Tibial nerve (tissue), 4 donors: ENCODE measurements at places on chromosomes 7 and 10. TPM values are rescaled to one million over a fixed set of nuclear protein-coding genes. Genes with fewer than 3 reads are reported as not detected.

DNA sequence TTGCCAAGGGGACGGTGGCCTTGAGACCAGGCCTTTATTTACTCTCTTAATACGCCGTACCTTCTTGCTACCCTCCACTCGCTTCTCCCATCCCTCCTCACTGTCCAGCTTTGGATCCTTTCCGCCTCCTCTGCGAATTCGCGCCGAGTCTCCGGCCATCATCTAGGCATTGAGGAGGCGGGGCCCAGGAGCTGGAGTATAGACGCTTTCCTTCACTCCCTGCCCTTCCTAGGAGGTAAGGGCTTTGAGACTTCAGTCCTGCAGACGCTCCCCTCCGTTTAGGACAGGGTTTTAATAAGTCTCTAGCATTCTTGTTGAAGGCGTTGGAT is 538 bp downstream of the TFAM start:
- DNase-seq, result no peak

DNA sequence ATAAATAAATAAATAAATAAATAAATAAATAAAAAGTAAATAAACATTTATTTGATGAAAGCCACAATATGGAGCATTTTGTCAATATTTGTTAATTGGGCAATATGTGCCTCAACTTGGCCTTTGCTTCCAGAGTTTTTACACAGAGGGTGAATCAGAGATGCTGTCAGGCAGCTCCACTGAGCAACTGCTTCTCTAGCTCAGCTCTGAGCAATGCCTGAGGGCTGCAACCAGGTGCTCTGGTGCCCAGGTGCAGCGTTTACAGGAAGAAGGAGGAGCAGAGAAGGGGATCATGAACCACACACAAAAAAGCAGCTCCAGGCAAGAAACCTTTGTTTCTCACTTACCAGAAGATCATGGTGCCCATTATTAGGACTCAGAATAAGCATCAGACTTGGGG is 876.2 kb upstream of the AUTS2 start:
- no peak for DNase-seq

GRCh38 chr10:49310460-49310859 is 11.5 kb downstream of the C10orf71 start:
- no peak for DNase-seq

DNA sequence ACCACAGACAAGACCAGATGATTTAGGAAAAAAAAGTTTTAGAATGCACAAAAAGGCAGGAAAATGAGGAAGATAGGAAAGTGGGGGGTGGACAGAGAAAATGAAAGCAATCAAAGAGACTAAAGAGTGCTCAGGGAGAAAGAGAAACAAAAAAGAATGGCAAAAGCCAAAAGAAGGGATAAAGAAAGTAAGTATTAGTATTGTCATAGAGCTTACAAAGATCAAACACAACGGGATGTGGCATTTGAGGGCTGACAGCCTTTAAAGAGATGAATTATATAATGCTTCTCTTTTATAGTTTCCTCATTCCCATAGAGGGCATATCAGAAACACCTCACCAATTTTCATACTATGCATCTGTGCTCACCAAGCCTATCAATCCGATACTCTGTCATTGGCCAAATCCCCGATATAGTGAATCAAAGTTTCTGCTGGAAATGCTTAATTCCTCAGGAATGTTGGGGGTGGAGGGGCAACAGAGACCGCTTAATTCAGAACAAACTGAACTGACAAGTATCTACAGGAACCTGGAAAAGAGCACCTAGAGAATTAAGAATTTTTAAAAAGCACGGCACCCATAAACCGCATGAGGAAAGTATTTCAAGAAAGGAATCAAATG is 2.7 kb downstream of the COG5 start:
- DNase-seq, result no peak

DNA sequence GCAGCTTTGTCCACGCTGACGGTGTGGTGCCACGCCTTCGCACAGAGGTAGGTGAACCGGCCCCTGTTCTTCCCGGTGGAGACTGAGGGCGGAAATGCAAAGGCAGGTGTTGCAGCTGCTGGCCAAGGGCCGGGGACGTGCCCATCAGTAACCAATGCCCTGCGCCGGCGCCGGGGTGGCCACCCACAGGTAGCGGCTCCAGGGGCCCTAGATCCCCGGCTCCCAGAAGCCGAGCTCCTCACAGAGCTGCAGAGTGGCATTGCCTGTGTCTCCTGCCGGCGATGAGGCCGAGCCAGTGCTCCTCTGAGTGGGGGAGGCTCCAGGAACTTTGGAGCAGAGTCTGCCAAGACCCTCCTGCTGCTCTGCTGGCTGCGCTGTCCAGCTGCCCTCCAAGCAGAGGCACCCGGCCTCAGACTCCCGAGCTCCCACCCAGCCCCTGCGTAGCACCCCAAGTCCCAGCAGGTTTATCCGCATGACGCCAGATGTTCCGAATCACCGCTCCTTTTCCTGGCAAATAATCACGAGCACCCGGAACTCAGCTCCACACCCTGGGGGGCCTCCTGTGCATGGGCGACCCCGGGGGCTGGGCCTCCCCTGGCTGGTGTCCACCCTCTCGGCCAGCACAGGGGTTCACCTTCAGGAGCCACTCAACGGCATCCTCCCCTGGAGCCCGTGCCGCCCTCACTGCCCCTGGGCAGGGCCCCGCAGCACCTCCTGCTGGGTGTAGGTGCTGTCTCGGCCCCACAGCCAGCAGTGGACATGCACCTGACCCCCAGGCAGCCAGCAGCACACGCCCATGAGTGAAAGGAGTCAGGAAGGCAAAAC is 22.1 kb downstream of the CFAP46 start:
- DNase-seq, result no peak

- no peak for DNase-seq
Observed at GRCh38 chr10:101063050-101063525, 1.3 kb downstream of the KAZALD1 start.

DNA sequence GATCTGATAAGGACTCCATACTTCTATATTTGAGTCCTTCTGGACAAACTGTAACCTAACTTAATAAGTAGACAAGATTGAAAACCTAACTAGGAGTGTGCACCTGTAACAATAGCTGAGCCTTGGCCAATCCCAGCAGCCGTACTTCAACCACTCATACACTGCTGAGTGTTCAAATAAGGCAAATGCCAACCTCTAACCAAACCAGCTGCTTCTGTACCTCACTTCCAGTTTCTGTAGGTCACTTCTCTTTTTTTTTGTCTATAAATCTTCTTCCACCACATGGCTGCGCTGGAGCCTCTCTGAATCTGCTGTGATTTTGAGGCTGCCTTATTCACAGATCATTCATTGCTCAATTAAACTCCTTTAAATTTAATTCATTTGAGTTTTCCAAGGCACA is 753.2 kb downstream of the DNAJB9 start:
- no peak for DNase-seq

DNA sequence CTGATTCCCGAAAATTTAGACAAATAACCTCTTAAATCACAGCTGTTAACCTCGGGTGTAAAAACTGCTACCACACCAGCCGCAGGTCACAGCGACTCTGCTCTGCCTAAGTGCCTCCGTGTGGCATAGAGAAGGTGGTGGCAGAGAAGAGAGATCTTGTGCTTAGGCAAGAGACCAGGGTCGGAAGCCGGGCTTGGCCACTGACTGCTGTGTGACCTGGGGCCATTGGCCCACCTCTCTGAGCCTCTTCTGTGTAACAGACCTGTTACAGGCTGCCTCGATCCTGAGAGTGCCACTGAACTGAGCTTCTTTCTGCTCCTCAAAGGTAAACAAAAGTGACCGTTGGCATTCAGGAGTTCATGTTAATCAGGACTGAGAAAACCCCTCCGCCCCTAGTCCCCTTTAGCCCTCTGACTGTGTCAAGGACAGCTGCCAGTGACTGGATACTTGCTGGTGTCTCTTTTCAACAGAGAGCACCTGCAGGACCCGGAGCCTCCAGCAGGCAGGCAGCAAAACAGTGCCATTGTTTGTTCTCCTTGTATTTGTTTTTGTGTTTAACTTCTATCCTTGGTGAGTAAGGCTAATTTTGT is 36.5 kb downstream of the ZMIZ1 start:
- DNase-seq, result no peak

- no peak for DNase-seq
Observed at GRCh38 chr7:45617166-45617565, 43.0 kb downstream of the ADCY1 start.

- DNase-seq, result no peak
Observed at GRCh38 chr10:21402606-21403083, 122.8 kb downstream of the SKIDA1 start.

DNA sequence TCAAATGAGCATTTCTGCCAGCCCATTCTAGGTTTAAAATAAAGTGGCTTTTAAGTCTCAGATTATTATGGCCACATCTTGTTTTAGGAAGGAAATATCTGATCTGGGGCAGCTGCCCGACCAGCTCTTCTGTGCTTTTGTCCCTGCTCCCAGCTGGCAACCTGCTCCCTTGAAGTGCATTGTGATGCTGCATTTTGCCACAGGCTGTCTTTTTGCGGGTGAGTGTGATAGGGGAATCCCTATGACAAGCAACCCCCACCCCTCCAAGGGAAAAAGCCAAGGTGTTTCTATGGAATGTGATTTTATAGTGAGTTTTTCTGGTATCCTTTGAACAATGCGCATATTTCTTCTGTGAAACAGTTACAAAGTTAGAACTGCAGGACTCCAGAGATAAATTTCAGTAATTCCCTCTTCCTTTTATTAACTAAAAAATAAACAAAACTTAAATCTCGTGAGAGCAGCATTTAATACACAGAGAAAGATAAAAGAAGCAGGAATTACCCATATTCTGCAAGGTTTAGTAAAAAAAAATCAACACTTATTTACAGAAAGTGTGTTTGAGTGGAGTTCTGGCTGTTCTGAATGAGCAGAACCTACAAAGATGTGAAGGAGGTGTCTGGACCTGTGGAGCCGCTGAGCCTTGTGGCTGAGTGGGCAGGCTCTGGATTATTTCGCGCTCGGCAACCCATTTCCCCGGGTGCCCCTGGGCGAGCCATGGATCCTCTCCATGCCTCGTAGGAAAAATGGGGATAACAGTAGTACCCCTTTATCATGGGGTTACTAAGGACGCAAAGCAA is 10.1 kb upstream of the HPS1 start:
- DNase-seq, result no peak

DNA sequence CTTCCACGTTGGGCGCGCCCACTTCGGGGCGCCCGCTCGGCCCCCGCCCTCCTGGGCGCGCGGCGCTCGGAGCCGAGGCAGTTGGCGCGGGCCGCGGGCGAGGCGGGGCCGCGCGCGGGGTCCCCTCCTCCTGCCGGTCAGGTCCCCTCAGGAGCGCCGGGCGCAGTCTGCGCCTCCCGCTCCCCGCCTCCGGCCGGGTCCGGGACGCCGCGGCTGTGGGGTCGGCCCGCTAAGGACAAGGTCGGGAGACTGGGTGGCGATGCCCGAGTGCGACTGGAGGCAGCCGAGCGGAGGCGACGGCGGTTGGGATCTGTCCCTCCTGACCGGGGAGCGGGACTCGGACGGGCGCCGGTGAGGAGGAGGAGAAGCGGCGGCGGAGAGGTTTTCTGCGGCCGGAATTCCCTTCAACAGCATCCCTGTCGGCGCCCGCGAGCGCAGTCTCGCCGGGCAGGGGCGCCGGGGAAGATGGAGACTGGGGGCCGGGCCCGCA is at the start of gene ATRNL1:
Gene ATRNL1 (plus strand): TSS at position 80 of the 490 bp plus-strand sequence. CDS start 386 bp downstream, at position 466.
- no peak for DNase-seq

GRCh38 chr10:112956631-112957350 is 6.7 kb downstream of the TCF7L2 start:
- no peak for DNase-seq

DNA sequence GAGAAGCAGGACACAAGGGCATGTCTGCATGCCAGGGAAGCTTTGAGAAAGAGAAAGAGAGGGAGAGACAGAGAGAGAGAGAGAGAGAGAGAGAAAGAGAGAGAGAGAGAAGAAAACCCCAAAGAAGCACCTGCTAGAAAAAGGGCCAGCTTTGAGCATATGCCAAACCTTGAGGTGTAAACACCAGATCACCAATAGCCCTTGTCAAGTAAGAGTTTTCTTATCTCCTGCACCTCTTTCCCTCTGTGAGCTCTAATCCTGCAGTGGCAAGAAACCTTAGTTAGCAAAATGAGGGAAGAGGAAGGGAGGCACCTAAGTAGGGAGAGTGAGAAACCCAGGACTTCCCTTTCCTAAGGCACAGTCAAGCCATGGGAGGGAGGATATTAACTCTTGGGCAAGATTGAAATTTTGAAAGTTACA is 11.3 kb upstream of the TRDMT1 start:
- DNase-seq, result no peak

- DNase-seq, result no peak
Observed at GRCh38 chr7:98119256-98119918, 12.7 kb downstream of the LMTK2 start.

- DNase-seq, result no peak
Observed at GRCh38 chr7:157117796-157118195, 20.9 kb upstream of the UBE3C start.

DNA sequence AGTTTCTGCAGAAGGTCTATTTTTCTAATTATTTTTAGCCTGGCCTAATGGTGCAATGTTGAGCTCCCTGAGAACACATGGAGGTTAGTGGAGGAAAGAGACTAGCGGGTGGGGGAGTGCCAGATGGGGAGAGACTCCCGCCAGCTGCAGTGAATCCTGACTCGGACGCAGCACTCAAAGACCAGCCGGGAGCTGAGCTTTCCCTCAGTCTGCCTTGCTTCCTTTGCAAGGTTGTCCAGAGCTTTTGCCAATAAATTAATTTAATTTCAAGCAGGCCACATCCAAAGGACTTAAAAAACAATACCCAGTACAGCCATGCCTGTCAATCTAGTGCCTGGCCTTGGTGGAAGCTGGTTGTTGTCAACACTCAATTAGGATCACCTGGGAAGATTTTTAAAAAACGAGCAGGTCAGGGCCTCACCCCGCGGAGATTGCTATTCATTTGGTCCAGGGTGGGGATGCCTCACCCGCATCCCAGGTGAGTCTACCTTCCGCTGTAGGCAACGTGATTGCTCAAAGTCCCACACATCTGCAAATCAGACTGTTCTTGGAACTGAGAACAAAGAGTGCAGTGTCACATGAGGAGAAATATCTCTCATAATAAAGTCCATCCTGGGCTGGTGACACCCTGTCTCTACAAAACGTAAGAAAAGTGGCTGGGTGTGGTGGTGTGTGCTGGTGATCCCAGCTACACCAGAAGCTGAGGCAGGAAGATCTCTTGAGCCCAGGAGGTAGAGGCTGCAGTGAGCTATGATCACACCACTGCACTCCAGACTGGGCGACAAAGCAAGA is 4.0 kb downstream of the CLRN3 start:
- no peak for DNase-seq

The PNLIPRP1 gene
- not detected for total RNA-seq

The GBX1 gene
- not detected for total RNA-seq

The OR9A2 gene
- not detected for total RNA-seq

The TRIM73 gene
- 5.9 TPM for total RNA-seq

The DENND2A gene
- total RNA-seq, result 18.3 TPM

The TMEM213 gene
- not detected for total RNA-seq

The POT1 gene
- total RNA-seq, result 50.4 TPM
